ENCODE measurements at places on chromosomes 3 and 15. TPM values are rescaled to one million over a fixed set of nuclear protein-coding genes. Genes with fewer than 3 reads are reported as not detected.
A peak's percentile ranks its signal among the peaks of the same experiment; 100 is the strongest.

The RASSF1 gene
- total RNA-seq: 183 TPM

The LAMB2 gene
- total RNA-seq: 1.2 TPM

The KBTBD13 gene
- total RNA-seq: not detected

The CD200 gene
- 2.1 TPM for total RNA-seq

The ALDH1A3 gene
- not detected for total RNA-seq

The GRK7 gene
- not detected for total RNA-seq

The GOLGA6A gene
- total RNA-seq: not detected

The PCOLCE2 gene
- total RNA-seq: not detected

The PDZRN3 gene
- total RNA-seq: not detected

The NTRK3 gene
- total RNA-seq: not detected

The NBEAL2 gene
- total RNA-seq: 178 TPM

The NR1I2 gene
- total RNA-seq: 0.28 TPM

DNA sequence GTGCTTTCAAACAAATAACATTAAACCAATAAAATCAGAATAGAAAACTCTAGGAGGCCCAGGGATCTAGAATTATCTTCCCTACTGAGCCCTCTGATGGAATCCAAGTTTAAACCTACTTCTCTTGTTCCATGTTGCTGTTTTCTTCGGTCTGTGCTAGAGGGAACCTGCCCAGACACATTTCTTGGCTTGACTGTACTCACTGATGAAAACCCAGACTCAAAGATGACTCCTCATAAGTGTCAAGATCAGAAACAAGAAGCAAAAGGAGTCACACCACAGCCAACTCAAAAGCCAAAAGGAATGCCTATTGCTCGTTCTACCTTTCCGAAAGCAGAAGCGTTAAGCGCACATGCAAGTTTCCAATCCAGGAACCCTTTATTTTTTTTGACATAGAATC lies 31.6 kb downstream of the SCAP start:
- H3K4me3 ChIP-seq: no peak overlapping the region
- H3K27me3 ChIP-seq: no peaks in the 10 kb centered on the region
- peaks cover 33% of the 10 kb centered on the region for H3K36me3 ChIP-seq
- no peak for DNase-seq
- H3K4me1 ChIP-seq: peaks cover 1% of the 10 kb centered on the region

GRCh38 chr15:42694398-42694797 lies 42.5 kb downstream of the CDAN1 start:
- peaks cover 6% of the 10 kb centered on the region for H3K36me3 ChIP-seq
- no peaks in the 10 kb centered on the region for H3K27me3 ChIP-seq
- DNase-seq: no peak
- H3K27ac ChIP-seq: no peak overlapping the region
- no peak overlapping the region for H3K4me3 ChIP-seq

DNA sequence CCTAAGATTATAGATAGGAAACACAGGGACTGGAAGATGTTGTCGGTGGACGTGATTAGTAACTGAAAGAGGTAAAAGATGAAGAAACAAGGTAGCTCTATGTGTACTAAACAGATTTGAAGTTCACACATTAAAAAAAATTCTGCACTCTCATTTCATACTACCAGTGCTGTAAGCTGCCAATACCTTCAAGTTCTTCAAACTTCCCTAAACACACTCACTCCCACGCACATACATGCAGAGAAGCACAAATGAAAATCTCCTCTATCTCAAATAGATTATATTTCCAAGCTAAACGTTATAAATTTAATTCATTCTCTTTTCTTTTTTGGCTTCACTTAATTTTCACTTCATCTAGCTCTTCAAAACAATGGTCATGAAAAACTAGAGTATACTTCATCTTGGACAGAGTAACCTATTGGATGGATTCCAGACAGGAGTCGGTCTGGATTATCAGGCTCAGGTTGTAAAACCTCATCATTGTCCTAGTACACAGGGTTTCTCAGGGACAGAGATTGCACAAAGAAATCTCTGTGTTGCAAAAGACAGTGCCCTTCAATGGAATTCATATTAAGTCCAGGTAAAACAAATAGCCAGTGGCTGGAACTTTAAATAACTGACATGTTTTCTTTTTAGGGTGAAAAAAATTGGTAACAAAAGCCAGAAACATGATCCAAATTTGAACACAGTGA lies 408.1 kb upstream of the ZNF385D start:
- H3K27me3 ChIP-seq: no peaks in the 10 kb centered on the region
- H3K4me3 ChIP-seq: no peak overlapping the region
- H3K4me1 ChIP-seq: no peaks in the 10 kb centered on the region
- H3K36me3 ChIP-seq: no peaks in the 10 kb centered on the region

DNA sequence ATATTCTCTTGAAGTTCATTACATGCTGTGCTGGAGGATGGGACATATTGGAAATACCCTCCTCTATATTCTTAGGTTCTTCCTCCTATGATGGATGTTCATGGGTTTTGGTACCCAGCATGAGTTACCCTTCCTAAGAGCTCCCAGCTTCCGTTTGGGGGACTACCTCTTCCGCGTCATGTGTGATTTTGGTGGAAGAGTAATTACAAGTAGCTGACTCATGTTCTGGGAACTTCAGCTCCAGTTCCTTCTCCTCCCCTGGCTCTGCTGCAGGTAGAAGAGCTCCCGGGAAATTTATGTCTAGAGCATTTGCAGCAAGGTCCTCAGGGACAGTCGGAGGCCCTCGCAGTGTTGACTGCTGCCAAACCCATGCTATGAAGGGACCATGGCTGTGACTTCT lies 208.8 kb upstream of the IL12A start:
- no peak for DNase-seq
- H3K27ac ChIP-seq: no peak overlapping the region
- H3K27me3 ChIP-seq: peaks cover 14% of the 10 kb centered on the region
- no peaks in the 10 kb centered on the region for H3K4me1 ChIP-seq

GRCh38 chr3:41898631-41899030 lies 63.3 kb downstream of the ULK4 start:
- DNase-seq: no peak
- H3K27ac ChIP-seq: no peak overlapping the region
- H3K36me3 ChIP-seq: peaks cover 8% of the 10 kb centered on the region

GRCh38 chr15:29785642-29786041 lies 36.6 kb downstream of the TJP1 start:
- DNase-seq: no peak
- H3K27me3 ChIP-seq: peaks cover 13% of the 10 kb centered on the region
- H3K4me3 ChIP-seq: no peak overlapping the region
- no peaks in the 10 kb centered on the region for H3K4me1 ChIP-seq
- no peak overlapping the region for H3K27ac ChIP-seq

- peaks cover 70% of the 10 kb centered on the region for H3K4me1 ChIP-seq
- no peaks in the 10 kb centered on the region for H3K27me3 ChIP-seq
- DNase-seq: no peak
- H3K36me3 ChIP-seq: peaks cover 4% of the 10 kb centered on the region
- no peak overlapping the region for H3K4me3 ChIP-seq
Measured at GRCh38 chr15:99508852-99509251, 56.9 kb upstream of the MEF2A start.

DNA sequence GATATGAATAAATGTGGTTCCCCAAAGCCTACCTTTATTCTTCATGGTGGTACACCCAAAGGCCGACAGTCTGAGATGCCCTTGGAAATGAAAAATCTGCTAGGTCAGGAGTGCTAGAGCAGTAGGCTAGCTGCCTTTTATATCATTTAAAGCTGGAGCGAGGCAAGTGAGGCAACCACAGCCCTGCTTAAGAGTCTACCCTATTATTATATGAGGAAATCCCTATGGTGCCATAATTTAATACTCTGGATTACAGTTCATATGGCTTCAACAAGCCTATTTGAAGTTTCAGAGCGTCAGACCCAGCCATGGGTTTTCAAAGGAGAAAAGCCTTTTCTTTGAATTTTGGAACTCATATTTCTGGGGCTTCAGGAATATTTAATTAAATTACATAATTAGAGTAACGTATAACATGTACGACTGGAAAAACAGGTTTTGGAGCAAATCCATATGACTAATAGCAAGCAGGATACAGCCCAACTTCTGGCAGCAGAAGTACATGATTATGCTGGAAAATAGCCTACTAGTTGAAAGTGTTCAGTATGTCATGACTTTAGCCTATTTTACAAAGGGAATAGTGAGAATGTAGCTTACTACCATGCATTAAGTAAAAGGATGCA lies 18.0 kb upstream of the SLTM start:
- no peak for DNase-seq
- peaks cover 8% of the 10 kb centered on the region for H3K4me1 ChIP-seq
- peaks cover 5% of the 10 kb centered on the region for H3K27me3 ChIP-seq
- H3K27ac ChIP-seq: no peak overlapping the region
- no peak overlapping the region for H3K4me3 ChIP-seq

DNA sequence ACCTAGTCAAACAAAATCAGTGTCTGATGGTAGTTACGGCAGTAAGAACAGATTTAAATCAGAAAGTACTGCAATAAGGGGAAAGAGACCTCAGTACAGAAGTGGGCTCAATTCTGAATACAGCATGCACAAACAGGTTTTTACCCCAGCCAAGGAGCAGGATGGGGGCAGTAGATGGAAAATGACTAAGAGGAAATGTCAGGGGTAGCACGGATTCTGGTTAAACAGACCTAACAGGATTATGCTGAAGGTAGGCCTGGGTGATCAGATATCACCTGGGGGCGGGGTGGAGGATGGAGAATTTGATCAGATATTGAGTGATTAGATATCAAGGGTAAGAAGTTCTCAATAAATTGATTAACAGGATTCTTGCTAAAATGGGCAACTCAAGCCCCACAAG lies 19.0 kb downstream of the MESD start:
- peaks cover 11% of the 10 kb centered on the region for H3K4me1 ChIP-seq

DNA sequence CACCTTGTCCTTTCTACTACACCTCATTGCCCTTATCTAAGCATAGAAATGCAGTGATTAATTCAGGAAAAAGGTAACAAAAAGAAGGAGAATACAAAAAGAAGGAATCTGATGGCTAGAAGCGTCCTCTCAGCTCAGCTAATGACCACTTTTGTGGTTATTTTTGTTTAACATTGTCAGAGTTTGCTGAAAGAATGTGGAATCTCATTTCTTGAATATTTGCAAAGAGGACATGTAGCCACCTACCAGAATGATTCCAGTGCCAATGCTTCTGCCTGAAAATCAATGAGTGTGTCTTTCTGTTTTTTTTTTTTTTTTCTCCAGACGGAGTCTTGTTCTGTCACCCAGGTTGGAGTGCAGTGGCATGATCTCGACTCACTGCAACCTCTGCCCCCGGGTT lies 24.5 kb downstream of the NANOGP8 start:
- no peak for DNase-seq
- H3K27me3 ChIP-seq: peaks cover 2% of the 10 kb centered on the region
- H3K36me3 ChIP-seq: no peaks in the 10 kb centered on the region
- no peak overlapping the region for H3K27ac ChIP-seq
- no peak overlapping the region for H3K4me3 ChIP-seq

- H3K36me3 ChIP-seq: peaks cover 3% of the 10 kb centered on the region
- H3K27me3 ChIP-seq: peaks cover 58% of the 10 kb centered on the region
- DNase-seq: no peak
- H3K4me1 ChIP-seq: peaks cover 7% of the 10 kb centered on the region
- no peak overlapping the region for H3K27ac ChIP-seq
Measured at GRCh38 chr15:78811825-78812183, 540 bp upstream of the ADAMTS7 start.

GRCh38 chr3:101963902-101964362 lies 114.6 kb downstream of the NFKBIZ start:
- no peaks in the 10 kb centered on the region for H3K27me3 ChIP-seq
- H3K4me1 ChIP-seq: peaks cover 13% of the 10 kb centered on the region
- no peak overlapping the region for H3K27ac ChIP-seq
- H3K4me3 ChIP-seq: no peak overlapping the region

DNA sequence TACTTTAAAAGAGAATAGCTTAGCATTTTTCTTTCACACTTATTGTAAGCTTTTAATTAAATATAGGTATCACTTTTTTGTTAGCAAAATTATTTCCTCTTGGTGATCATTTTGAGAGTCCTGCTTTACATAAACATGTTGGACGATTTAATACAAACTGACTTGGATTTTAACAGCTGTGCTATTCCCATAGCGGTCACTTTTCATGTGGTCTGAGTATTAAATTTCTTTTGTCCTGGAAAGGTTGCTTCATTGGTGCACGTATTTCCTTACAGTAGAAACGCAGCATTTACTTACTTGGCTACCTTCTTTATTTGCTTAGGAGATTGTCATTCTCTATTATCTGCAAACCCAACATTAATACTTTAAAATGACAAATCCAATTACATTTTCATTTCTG lies 109.4 kb downstream of the ATG7 start:
- H3K4me3 ChIP-seq: no peak overlapping the region
- DNase-seq: no peak
- no peaks in the 10 kb centered on the region for H3K27me3 ChIP-seq
- peaks cover 2% of the 10 kb centered on the region for H3K36me3 ChIP-seq
- no peak overlapping the region for H3K27ac ChIP-seq

GRCh38 chr3:9914559-9915253 lies 2.2 kb upstream of the IL17RC start:
- H3K36me3 ChIP-seq: peaks cover 2% of the 10 kb centered on the region
- no peak overlapping the region for H3K27ac ChIP-seq
- DNase-seq: no peak
- peak overlapping the region; percentile 48 for H3K4me3 ChIP-seq
- peaks cover 14% of the 10 kb centered on the region for H3K4me1 ChIP-seq

DNA sequence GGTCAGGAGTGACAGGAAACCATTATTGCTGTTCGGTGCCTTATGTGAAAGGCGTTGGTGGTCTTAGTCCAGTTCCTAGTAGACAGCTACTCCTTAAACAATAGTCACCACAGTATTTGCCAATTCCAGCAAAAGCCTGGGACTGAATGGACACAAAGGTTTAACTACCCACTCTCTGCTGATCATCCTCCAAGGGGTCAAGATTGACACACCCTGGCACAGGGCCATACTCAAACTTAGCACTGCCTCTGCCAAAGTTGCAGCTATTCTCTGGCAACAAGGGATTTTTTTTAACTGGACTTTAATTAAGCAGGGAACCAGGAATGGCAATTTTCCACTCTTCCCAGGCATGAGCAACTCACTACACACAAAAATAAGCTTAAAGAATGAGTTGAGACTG lies 193.9 kb downstream of the NLGN1 start:
- no peaks in the 10 kb centered on the region for H3K4me1 ChIP-seq
- H3K27ac ChIP-seq: no peak overlapping the region
- no peak overlapping the region for H3K4me3 ChIP-seq
- H3K36me3 ChIP-seq: no peaks in the 10 kb centered on the region
- DNase-seq: no peak

- no peak for DNase-seq
- H3K4me3 ChIP-seq: no peak overlapping the region
- H3K4me1 ChIP-seq: peaks cover 3% of the 10 kb centered on the region
- H3K36me3 ChIP-seq: peaks cover 3% of the 10 kb centered on the region
Measured at GRCh38 chr3:125098611-125099291, 43.0 kb upstream of the HEG1 start.

DNA sequence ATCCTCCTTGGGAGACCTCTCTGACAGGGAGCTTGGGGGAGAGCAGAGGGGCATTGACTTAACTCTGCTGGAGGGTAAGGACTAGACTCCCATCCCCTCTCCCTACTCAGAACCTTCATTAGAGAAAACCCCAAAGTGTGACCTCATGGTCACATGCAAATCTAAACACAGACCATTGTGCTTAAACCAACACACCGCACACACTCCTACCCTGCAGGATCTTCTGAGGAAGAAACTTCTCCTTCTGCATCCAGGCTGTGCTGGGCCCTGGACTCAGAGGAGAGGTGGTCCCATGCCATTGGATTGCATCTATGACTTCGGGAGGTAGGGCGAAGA lies 805 bp upstream of the PARP16 start:
- DNase-seq: no peak
- H3K4me1 ChIP-seq: peaks cover 29% of the 10 kb centered on the region
- peak overlapping the region; percentile 75 for H3K4me3 ChIP-seq
- H3K36me3 ChIP-seq: peaks cover 9% of the 10 kb centered on the region
- H3K27ac ChIP-seq: peak overlapping the region; percentile 83

GRCh38 chr3:25661694-25662437 lies 2.8 kb downstream of the TOP2B start:
- H3K27ac ChIP-seq: no peak overlapping the region
- H3K4me3 ChIP-seq: peak overlapping the region; percentile 65
- peaks cover 44% of the 10 kb centered on the region for H3K4me1 ChIP-seq

GRCh38 chr3:185693985-185694653 lies 108.0 kb downstream of the SENP2 start:
- DNase-seq: no peak
- no peak overlapping the region for H3K27ac ChIP-seq
- no peak overlapping the region for H3K4me3 ChIP-seq

All from activated naive CD8-positive, alpha-beta T cell treated with anti-CD3 and anti-CD28 coated beads, Interleukin-2, amount 10 ng/mL, durations not matched to agents 7 days and 5 days (primary cell).